NCI-H82 (cell line): ENCODE measurements at places on chromosomes 1 and 21.

DNA sequence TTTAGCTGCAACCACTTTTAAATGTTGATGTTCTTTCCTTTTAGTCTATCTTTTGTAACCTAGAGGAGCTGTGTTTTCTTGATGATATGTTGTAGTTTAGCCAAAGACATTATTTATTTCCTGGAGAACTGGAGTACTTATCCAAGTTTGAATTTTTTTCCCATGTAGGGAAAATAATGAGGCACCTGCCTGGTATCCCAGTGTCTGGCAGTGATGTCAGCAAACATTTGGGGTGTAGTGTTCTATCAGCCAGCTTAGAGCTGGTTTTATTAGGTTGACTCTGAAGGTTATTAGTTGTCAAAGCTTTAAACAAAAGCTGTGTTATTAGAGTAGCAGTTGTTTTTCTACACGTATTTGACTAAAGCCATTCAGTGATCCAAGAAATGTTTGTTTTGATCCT lies 3.2 kb downstream of the CTPS1 start:
- no peak for DNase-seq

DNA sequence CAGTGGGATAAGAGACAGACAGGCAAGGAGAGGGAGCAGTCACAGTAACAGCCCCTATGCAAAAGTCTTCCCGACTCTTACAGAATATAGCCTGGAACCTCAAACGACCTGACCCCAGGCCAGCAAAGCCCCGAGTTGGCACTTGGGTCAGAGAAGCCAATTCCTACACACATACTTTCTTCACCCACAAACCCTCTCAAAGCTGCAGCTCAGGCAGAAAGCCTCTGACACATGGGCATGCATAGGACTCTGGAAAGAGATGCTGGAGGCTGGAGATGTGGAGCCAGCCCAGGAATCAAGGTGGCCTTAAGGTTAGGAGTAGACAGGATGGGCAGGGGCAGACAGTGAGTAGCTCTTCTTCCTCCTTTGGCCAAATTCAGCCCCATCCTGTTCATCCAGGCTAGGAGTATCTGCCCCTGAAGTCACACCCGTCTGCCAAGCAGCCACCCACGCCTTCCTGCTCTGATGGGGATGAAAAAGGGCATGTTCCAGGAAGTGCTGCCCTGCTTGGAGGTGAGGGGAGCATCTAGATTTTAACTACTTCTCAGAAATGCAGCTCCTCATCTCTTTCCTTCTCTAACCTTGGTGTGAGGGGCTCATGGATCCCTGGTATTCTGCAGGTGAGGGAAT lies 7.8 kb downstream of the SLC41A1 start:
- no peak for DNase-seq

DNA sequence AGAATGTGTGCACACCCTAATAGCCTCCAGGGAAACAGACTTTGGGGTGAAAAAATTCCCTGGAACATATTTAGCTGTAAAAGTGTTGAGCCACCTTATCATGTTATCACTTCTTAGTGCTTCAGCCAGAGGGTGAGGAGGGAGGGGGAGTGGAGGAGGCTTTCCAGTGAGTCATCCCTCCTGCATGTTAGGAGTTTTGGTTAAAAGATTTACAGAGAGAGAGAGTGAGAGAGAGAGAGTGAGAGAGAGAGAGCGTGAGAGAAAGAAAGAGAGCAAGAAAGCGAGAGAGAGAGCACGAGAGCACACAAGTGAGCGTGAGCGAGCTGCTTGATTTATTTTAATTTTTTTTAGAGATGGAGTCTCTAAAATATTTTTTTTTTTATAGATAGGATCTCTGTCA lies 13.5 kb upstream of the CACNA1E start:
- DNase-seq: no peak

DNA sequence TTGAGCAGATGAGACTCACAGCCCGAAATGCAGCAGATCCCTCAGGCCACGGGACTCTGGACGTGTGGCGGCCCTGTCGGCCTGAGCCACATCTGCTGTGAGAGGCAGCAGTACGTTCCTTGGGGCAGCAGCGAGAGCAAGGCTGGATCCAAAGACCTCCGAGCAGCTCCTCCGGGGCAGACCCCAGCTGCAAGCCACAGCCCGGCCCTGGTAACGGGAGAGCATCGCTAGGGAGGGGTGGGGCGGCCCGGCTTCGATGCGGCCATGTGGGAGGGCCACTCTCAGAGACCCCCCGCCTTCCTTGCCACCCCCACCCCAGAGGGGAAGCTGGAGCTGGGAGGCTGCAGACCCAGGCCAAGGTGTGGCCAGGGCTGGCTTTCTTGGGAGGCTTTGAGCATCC lies 17.8 kb downstream of the PRKCZ start:
- no peak for DNase-seq

- DNase-seq: peak; percentile 86
Observed at GRCh38 chr1:174114788-174115448, 44.4 kb upstream of the RABGAP1L start.

- no peak for DNase-seq
Observed at GRCh38 chr1:112935461-112936111, 20.4 kb downstream of the SLC16A1 start.

DNA sequence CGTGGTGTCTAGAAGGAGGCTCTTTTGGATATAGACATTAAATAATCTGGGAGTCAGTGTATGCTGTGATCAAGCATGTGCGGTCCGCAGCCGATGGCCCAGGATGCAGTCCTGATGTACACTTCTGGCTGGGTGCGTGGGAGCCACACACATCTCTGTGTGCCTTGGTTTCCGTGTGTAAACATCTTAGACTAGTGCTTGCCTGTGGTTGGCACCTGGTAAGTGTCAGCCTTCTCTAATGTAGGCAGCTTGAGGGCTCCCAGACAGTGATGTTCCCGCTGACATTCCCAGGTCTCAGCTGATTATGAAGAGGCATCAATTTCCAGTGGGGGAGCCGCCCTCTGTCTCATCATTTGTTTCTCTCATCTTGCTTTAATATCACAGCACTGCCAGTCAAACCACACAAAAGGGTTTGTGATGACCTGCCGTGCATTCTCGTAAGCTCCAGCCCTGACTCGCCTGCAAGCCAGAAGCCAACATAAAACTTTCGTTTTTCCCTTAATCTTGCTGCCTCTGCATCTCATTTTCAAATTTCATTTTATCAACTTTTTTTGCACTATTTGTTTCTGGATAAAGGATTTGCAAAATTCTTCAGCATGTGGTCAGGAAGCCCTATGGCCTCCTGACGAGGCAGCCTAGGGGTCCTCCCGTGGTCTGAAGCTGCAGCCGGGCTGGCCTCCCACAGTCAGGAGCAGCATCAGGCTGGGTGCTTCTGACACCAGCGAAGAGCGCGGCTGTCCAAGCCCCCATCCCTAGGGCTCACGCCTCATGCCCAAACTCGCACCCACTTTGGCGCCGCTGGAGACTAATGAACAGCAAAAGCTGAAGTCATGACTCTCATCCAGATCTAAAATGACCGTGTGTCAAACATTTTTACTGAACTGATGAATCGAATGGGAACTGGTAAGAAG lies 28.1 kb downstream of the PDE9A start:
- no peak for DNase-seq

- DNase-seq: peak; percentile 97
Observed at GRCh38 chr1:205229399-205229871, 1.7 kb downstream of the TMCC2 start.

GRCh38 chr1:18947570-18947969 lies 8.9 kb downstream of the IFFO2 start:
- DNase-seq: no peak

- no peak for DNase-seq
Observed at GRCh38 chr1:3423896-3424611, 30.4 kb upstream of the ARHGEF16 start.

DNA sequence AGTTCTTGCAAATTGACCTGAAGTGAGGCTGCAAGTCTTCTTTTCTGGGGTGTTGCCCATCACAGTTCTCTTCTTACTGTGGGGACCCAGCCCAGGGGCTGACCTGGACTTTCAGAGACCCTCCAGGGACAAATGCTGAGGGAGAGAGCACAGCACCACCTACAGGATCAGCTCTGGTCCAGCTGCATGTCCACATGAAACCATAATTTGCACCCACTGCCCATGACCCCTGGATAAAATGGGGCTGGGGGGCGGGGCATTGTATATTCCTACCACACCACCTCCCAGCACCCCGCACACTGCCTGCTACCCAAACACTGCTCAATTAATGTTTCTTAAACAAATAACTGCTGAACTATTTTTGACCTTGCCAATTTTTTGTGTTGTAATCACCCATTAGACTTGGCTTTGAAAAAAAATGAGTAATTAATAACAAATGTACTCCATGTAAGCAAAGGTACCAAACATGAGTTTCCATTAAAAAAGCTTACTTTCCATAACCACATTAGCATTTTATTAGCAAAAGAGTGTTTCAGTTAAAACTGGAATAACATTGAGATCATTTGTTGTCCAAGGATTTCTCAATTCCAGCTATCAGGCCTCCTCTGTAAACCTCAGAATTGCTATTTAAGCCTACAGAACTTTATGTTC lies 168.0 kb upstream of the RAB4A start:
- no peak for DNase-seq

DNA sequence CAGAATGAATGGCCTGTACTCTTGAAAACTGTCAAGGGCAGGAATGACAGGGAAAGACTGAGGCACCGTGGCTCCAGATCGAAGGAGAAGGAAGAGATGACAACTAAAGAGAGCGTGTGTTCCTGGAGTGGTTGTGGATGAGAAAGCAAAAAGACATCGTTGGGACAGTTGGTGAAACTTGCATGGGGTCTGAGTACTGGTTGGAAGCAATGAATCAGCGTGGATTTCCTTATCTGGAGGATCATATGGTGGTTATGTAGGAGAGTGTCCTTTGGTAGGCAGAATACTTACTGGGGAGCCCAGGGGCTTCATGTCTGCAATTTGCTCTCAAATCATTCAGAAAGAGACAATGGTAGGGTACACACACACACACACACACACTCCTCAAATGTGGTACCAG lies 13.9 kb downstream of the LEMD1 start:
- no peak for DNase-seq

DNA sequence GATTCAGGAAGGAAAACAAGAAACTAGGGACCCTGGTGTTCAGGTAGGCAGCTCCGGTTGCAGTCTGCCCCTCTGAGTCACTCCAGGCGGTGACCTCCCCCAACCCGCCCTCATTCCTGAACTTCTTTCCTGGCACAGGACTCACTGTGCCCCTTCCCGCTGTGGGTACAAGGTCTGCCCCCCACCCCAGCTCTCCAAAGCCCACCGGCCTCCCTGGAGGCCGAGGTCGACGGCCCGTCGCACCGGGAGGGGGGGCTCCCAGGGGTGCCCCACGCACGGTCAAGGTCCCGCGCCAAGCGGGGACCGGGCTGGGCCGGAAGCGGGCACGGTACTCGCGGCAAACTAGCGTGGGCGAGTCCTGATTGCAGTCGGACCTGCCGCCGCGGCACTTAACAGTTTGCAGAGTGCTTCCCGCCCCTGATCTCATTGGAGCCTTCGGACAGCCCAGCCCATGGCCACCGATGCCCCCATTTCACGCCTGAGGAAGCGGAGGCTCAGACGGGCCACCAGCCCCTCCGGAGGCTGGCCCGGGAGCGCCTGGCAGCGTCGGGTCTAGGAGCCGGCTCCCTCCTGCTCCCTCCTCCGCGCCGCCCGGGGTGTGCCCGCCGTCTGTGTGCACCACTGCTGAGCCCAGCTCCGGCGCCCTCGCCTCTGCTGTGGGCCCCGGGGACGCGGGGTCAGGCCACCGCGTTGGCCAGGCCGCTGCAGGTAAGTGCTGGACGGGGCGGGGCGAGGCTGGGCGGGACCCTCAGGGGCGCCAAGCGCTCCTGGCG lies at the start of gene GJB3:
GJB3 (plus strand) TSS at position 144 of the 773 bp plus-strand sequence. CDS start 3,549 bp downstream, outside the sequence.
- peak; percentile 38 for DNase-seq

DNA sequence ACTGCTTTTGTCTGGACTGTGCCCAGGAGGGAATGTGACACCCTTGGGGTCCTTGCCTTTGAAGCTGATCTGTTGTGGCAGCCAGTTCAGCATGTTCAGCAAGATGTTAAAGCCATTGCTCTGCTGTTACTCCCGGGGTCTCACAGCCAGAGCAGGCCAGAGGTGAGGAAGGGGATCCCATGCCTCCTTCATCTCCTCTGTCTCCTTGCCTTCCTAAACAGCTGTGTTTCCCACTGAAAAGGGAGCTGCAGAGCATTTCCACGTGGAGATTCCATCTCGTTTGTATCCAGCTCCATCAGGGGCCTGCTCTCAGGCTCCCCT lies 135.8 kb upstream of the COL6A1 start:
- DNase-seq: no peak

- DNase-seq: no peak
Observed at GRCh38 chr21:42505090-42505726, 8.4 kb upstream of the SLC37A1 start.

GRCh38 chr1:225933072-225933471 lies 7.9 kb downstream of the LEFTY2 start:
- DNase-seq: no peak

GRCh38 chr1:223870617-223871574 lies 25.1 kb upstream of the TP53BP2 start:
- peak; percentile 98 for DNase-seq

DNA sequence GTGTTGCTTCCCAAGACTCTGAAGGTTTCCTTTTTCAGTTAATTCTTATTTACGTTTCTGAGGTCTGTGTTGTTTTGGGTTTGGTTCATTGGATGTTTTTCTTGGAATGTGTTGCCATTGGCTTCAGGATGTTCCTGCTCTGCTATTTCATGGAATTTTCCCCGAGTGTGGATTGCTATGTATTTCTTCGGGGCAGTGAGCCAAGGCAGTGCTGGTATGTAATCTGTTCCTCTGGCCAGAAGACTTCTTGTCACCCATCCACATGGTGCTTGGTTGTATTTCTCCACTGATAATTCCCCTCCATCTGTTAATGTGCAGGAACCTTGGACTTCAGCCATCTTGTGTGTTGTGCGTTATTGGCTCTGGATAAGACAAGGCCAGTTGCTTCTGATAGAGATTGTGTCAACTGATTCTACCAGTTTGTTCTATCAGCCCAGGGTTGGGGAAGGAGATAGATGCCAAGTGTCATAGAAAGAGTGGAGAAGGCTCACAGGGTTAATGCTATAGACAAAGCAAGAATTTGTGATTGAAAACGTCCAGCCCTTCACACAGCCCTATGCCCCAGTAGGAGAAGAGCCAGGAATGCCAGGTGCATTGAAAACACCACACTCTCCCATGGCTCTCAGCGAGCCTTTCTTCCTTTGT lies 505.2 kb downstream of the PLPP3 start:
- DNase-seq: no peak

DNA sequence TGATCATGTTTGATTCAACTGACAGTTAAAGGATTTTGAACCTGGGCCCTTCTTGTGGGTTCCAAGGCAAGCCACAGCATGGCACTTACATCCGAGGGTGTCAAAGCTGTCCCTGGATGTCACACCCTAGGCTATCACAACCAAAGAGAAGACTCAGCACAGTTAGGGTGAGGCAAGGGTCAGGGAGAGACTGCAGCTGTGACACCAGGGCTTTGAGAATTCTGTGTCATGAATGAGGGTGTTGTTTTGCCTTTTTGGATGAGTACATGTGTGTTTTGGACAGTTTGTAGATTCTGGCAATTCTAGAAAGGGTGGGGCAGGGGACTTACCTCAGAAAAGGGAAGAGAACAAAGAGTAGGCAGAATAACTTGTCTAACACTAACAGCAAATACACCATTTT lies 37.8 kb upstream of the ZNF326 start:
- no peak for DNase-seq

GRCh38 chr1:84692391-84692790 lies 2.1 kb upstream of the SSX2IP start:
- no peak for DNase-seq
